AG20443 (cell line): ENCODE measurements at places on chromosomes 16 and 17.

DNA sequence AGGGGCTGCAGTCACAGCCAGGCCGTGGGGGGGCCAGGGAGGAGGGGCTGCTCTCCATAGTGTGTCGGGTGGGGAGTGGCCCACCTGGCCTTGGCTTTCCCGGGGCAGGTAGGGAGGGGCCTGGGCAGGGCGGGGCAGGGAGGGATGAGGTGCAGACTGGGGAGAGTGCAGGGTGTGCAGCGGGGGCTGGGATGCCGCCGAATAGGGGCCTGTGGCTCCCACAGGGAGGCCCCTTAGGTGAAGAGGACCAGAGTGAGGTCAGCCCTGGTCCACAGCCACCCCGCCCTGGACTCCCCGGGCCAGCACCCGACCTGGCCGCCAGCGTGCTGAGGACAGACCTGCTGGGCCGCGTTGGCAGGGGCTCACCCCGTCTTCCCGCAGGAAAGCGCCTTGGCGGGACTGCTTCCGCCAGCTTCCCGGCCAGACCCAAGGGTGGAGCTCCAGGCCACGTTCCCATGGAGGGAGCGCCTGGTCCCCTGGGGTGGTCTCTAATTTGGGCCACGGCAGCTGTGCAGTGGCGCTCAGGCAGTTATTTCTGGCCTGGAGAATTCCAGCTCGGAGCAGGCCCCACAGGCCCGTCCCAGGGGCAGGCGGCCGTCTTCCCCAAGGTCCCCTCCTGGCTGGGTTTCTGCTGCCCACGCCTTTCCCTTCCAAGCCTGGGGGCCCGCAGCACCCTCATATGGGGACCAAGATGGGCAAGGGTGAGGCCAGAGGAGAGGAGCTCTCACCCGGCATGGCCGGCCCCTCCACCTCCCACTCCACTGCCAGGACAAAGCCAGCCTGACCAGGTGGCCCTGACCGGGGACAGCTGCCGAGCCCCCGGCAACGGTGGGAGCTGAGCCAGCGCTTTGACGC lies 27.9 kb downstream of the CACNA1H start:
- no peak for DNase-seq

DNA sequence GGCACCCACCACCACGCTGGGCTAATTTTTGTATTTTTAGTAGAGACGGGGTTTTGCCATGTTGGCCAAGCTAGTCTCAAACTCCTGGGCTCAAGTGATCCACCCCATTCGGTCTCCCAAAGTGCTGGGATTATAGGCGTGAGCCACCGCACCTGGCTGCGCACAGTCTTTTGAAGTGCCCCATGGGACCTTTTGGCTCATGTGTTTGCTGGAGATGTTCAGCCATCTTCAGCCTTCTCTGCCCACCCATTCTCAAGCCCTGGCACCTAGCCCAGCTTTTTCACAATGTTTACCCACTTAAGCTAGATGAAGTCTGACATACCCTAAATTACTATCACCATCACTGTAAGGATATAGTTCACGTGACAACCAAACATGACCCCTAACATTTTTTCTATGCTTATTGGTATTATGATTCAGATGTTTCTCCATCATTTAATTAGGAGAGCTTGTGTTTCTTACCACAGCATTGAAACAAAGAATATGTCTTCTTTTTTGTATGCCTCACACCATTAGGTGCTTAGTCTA lies 32.3 kb downstream of the PECAM1 start:
- DNase-seq, result no peak

GRCh38 chr17:45235416-45236281 lies 14.0 kb downstream of the FMNL1 start:
- DNase-seq, result peak; percentile 79

- DNase-seq, result no peak
Observed at GRCh38 chr16:1146409-1146808, 6.5 kb upstream of the CACNA1H start.

DNA sequence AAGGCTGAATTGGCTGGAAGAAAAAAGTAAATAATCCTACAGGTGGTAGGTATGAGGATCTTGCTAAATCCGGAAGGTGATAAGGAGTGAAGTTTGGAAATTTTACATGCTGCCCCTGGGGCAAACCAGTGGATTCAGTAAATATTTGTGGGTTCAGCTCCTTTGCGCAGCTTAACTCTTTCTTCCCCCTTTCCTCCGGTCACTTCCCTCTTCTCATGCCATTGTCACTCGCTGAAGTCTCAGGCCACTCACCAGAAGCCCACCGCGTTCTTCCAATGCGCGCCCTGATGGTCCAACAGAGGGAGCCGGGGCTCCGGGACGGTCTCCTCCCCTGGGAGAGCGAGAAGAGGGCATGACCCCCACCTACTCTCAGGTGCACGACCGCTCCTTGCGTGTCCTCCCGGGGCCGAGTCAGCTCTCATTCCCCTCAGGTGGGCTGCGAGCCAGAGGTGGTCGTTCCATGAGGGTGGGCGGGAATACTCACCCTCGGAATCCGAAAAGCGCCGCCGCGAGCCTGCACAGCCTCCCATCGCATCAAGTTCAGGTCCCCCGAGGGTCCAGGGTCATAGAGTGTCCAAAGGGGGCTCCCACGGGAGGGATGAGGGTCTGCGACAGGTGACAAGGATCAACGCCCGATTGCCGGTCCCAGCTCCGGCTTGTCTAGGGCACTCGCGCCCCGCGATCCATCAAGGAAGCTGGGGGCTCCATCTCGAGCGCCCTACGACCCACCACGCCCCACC lies 474 bp downstream of the CLN3 start:
- DNase-seq, result peak; percentile 37

DNA sequence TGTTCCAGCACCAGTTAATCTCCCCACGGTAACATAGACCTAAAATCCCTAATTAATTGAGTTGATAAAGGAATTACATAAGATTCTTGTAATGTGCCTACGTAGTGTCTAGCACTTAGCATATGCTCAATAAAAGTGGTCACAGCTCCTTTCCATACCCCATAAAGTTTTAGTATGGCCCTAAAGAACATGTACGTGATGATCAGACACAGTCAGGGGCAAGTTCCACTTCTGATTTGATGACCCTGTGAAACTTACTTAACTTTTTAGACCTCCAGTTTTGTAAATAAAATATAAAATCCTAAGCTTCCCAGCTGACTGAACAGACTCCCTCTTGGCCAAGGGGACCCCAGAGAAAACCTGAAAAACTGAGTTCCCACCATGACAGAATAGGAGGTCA lies 391.3 kb upstream of the ERCC4 start:
- DNase-seq, result no peak

DNA sequence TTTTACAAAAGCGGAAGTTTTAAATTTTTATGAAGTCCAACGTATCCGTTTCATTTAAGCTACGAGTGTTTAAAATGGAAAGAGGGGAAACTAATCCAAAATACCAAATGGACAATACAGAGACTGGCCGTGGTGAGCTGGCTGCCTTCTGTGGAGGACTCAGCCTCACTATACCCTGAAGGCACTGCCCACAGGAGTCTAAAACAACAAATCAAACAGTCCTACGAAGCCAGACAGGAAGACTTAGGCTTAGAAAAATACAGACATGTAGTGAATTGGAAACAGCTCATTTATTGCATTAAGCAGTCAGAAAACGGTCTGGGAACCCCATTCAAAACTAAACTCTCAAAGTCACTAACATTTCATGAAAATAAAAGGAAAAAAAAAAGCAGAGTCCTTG lies 75.1 kb downstream of the CYTH1 start:
- DNase-seq, result no peak

- no peak for DNase-seq
Observed at GRCh38 chr16:12837756-12838155, 34.1 kb upstream of the CPPED1 start.
